Mucosa of gallbladder (tissue), 1 donor: ENCODE measurements at places on chromosomes 7 and 10. TPM values are rescaled to one million over a fixed set of nuclear protein-coding genes. Genes with fewer than 3 reads are reported as not detected.

Gene KDM7A
- total RNA-seq: 9.7 TPM

Gene CALHM1
- total RNA-seq: not detected

Gene CTAGE15
- 0.63 TPM for total RNA-seq

Gene AGR3
- 50.9 TPM for total RNA-seq

Gene TMEM168
- 20.1 TPM for total RNA-seq

Gene KAZALD1
- 3.8 TPM for total RNA-seq

- DNase-seq: no peak
Observed at GRCh38 chr10:128028508-128029289, 97.5 kb downstream of the MKI67 start.

GRCh38 chr10:58839771-58840170 is 327.1 kb downstream of the BICC1 start:
- no peak for DNase-seq

DNA sequence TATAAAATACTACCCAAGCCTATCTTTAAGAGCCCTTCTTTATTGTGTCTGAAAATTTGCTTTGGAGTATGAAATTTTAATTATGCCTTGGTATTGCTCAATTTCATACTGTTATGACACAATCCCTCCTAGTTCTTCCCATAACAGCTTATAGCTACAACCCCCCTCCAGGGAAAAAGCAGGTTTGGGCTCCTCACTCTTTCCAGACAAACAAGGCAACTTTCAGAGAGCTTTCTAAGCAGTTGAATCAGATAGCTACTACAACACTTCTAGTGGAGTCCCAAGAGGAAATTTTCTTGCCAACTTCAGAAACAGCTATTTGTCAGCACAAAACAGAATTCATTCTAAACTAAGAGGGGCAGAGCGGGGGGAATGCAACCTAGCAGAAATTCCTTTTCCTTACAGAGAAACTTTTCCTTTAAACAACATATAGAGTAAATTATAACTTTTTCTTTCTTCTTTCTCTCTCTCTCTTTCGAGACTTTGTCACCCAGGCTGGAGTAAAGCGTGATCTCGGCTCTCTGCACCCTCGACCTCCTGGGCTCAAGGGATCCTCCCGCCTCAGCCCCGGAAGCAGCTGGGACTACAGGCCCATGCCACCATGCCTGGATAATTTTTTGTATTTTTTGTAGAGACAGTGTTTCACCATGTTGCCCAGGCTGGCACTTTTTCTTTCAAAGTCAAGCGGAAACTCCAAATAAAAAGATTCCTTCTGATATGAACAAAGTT is 26.0 kb upstream of the JMJD1C start:
- no peak for DNase-seq

DNA sequence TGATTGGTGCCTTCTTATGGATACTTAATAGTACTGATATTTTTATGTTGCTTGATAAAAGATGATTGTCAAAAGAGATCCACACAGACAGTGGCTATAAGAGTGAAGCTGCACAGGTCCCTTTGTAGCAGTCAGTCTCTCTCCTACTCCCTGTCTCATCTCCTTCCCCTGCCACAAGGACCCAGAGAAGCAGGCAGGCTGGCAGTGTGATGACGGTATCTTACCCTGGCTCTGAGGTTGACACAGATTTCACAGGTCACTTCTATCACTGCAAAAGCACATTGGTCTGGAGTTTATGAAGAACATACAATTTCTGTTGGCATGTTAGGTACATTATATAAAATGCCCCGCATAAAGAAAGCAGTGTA is 64.4 kb upstream of the AHR start:
- no peak for DNase-seq

- no peak for DNase-seq
Observed at GRCh38 chr7:151774951-151775350, 102.0 kb downstream of the PRKAG2 start.

GRCh38 chr10:127243490-127244272 is 47.3 kb upstream of the INSYN2A start:
- DNase-seq: peak; percentile 37

DNA sequence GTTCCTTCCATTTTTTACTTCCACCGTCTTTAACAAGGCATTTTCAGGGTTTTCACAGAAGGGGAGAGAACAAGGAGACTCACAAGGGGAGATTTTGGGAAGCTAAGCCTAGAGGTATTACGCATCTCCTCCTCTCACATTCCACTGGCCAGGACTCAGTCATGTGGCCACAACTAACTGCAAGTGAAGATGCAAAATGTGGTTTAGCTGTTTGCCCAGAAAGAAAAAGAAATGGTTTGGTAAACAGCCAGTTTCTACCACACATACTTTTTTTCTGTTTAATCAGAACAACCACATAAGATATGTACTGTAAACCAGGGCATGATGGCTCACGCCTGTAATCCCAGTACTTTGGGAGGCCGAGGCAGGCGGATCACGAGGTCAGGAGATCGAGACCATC is 21.4 kb upstream of the HELLS start:
- no peak for DNase-seq

DNA sequence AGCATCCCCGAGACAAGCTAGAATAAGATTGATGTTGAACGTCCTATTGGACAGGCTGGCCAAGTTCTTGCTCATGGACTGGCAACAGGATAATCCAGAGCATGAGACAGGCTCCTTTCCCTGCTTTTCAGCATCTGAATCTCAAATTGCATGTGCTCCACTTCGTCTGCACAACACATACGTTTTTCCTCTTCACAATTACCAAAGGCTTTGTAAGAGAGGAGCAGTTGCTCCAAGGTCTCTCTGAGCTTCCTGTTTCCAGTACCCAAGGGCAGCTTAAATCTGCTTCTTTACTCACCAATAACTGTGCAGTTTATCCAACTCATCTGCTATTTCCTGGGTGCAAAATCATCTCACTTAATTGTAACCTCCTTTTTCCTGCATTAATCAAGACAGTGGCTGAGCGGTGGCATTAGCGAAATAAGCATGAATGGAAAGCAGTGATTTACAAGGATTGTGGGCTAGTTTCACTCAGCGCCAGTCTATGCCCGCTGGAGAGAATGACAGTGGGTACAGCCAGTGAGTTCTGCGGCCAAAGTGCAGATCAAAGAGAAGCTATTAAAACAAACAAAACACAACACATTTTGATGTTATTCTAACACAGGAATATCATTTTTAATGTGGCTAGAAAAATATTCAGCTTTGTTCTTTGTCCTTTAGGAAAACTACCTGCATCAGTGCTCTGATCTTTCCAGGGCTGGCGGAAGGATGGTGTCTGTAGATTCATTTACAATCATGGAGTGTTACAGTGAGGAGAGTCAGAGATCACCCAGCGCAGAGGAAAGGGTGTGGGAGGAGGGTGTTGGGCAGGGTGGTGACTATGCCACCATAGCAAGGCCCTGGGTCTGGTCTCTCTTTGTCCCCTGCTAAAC is 79.8 kb downstream of the CHN2 start:
- DNase-seq: no peak

GRCh38 chr7:22395222-22395621 is 38.3 kb upstream of the RAPGEF5 start:
- no peak for DNase-seq

DNA sequence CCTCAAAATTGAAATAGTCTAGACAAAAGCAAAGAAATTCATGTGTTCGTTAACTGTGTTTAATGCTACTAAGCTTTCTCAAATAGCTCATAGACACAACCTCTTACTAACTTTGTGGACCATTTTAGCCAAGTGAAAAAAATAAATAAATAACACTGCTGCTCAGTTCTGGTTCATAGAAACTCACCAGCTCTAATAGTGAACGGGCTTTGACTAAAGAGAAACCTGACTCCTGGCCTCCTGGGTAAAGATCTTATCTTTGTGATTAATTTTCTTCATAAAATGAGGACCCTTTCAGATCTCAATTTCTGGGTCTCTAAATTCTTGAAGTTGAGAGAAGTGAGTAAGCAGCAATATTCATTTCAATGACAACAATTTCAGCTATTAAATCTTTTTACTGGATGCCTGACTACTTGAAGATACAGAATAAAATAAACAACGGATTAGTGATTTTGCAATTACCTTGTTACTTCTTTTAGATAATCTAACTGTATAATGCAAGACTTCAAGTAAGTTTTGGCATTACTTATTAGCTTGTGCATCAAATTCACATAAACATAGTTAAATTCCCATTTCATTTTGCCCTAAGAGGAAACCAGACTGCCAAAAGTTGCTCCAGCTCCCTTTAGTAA is 3.1 kb downstream of the CADPS2 start:
- no peak for DNase-seq

GRCh38 chr10:103691723-103692435 is 163.5 kb downstream of the SH3PXD2A start:
- no peak for DNase-seq

DNA sequence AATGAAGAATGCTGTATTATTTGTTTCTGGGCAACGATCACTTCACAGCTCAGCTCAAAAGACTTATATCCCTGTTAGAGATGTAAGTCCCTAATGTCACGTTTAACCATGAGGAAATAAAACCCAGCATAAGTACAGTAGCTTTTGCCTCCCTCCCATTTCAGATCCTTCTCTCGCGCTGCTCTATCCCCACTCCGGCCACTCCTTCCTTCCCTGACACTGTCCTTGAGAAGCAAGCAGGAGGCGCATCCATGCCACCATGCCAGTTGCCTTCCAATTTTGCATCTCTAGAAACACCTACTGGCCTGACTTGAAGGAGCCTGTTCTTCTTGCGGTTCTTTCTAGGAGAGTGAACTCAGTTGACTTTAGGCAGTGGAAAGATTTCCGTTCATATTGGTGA is 1.2 kb downstream of the FAM180A start:
- DNase-seq: no peak

DNA sequence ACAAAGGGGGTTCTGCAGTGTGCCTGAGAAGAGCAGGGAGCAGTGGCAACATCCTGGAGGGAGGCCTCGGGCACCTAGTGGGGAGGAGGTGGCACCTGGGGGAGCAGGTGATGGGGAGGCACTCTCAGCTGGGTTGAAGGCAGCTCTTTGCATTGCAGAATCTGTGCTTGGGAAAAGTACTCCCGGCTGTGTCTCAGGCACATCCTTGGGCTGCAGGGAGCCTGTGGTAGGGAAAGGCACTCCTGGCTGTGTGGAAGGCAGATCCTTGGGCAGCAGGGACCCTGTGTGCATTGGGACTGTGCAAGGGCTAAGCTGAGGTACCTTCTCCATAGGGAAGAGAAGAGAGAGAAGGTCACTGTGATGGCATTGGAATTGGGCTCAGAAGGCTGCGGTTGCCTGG is 52.8 kb upstream of the ANTXRL start:
- no peak for DNase-seq

GRCh38 chr10:110360857-110361474 is 56.2 kb upstream of the SMNDC1 start:
- DNase-seq: no peak

GRCh38 chr7:28225576-28225975 is 45.0 kb upstream of the JAZF1 start:
- no peak for DNase-seq
